T-helper 17 cell (primary cell): ENCODE measurements at places on chromosomes 2 and 18. TPM values are rescaled to one million over a fixed set of nuclear protein-coding genes. Genes with fewer than 3 reads are reported as not detected.

The DNAJC27 gene
- total RNA-seq = 19.2 TPM

The PLEK gene
- total RNA-seq = 18.0 TPM

DNA sequence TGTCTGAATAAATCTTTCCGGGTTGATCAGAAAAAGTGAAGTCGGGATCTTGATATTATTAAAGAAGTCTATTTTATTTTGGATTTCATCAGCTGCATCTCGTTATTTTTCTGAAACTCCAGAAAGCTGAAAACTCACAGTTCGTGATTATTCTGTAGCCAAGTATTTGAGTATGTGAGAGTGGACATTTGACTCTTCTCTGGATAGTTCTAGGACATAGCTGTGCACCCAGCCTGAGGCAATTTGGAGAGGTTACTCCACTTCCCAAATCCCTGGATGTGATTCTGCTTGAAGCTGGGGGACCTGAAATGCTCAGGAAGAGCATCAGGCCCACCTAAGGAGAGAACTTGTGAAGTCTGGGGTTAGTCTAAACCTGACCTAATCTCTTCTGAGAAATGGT, 117.6 kb upstream of the PID1 start:
- no peaks in the 10 kb centered on the region for H3K36me3 ChIP-seq
- no peaks in the 10 kb centered on the region for H3K27me3 ChIP-seq
- H3K27ac ChIP-seq = no peak overlapping the region
- no peak for DNase-seq
- H3K4me1 ChIP-seq = no peaks in the 10 kb centered on the region
- H3K4me3 ChIP-seq = no peak overlapping the region

The CD302 gene
- total RNA-seq = 1.5 TPM

- no peaks in the 10 kb centered on the region for H3K27me3 ChIP-seq
- peaks cover 5% of the 10 kb centered on the region for H3K36me3 ChIP-seq
- H3K27ac ChIP-seq = no peak overlapping the region
- H3K4me1 ChIP-seq = peaks cover 38% of the 10 kb centered on the region
- no peak for DNase-seq
Observed at GRCh38 chr18:36132756-36133155, 3.1 kb downstream of the ELP2 start.

- no peaks in the 10 kb centered on the region for H3K36me3 ChIP-seq
- no peak for DNase-seq
- no peak overlapping the region for H3K4me3 ChIP-seq
Observed at GRCh38 chr2:66836851-66837250, 401.9 kb downstream of the MEIS1 start.

GRCh38 chr2:2662847-2663356, 331.8 kb upstream of the MYT1L start:
- H3K27ac ChIP-seq = no peak overlapping the region
- no peaks in the 10 kb centered on the region for H3K4me1 ChIP-seq
- no peak overlapping the region for H3K4me3 ChIP-seq
- DNase-seq = no peak
- H3K36me3 ChIP-seq = peaks cover 2% of the 10 kb centered on the region
- no peaks in the 10 kb centered on the region for H3K27me3 ChIP-seq

DNA sequence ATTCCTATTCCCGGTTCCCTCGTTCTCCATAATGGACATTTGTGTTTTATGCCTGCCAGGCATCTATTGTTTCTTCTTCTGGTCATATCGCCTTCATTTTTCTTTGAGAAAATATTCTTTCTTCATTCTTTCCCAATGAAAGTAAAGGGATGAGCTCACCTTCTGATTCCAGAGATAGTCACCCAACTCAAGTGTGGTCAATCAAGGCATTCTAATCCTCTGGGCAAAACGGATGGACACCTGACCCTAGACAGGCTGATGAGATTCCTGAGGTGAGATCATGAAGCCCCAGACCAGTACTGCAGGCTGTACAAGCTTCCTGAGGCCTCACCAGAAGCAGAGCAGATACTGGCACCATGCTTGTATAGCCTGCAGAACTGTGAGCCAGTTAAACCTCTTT, 52.8 kb downstream of the GAD1 start:
- H3K27ac ChIP-seq = no peak overlapping the region
- H3K36me3 ChIP-seq = peaks cover 2% of the 10 kb centered on the region
- peaks cover 11% of the 10 kb centered on the region for H3K4me1 ChIP-seq
- peaks cover 20% of the 10 kb centered on the region for H3K27me3 ChIP-seq
- no peak for DNase-seq
